ENCODE measurements at places on chromosomes 4 and X.

GRCh38 chr4:27910227-27910626 is 1049.6 kb downstream of the STIM2 start:
- H3K4me1 ChIP-seq, result no peaks in the 10 kb centered on the region
- no peak overlapping the region for H3K27ac ChIP-seq
- H3K27me3 ChIP-seq, result no peaks in the 10 kb centered on the region
- no peak for DNase-seq

- H3K4me1 ChIP-seq, result no peaks in the 10 kb centered on the region
- no peak for DNase-seq
- no peak overlapping the region for H3K4me3 ChIP-seq
- no peaks in the 10 kb centered on the region for H3K27me3 ChIP-seq
Measured at GRCh38 chr4:139709660-139710059, 44.0 kb downstream of the MGST2 start.

GRCh38 chr4:161647757-161648156 is 516.0 kb downstream of the FSTL5 start:
- no peak for DNase-seq
- no peak overlapping the region for H3K27ac ChIP-seq
- H3K27me3 ChIP-seq, result no peaks in the 10 kb centered on the region
- no peak overlapping the region for H3K4me3 ChIP-seq

- no peak for DNase-seq
- no peaks in the 10 kb centered on the region for H3K4me1 ChIP-seq
- H3K4me3 ChIP-seq, result no peak overlapping the region
- no peaks in the 10 kb centered on the region for H3K36me3 ChIP-seq
Measured at GRCh38 chrX:69556060-69557011, 52.2 kb downstream of the NALF2 start.

GRCh38 chr4:124902001-124902515 is 189.5 kb upstream of the ANKRD50 start:
- no peak overlapping the region for H3K4me3 ChIP-seq
- no peaks in the 10 kb centered on the region for H3K4me1 ChIP-seq
- H3K27ac ChIP-seq, result no peak overlapping the region
- H3K36me3 ChIP-seq, result no peaks in the 10 kb centered on the region
- H3K27me3 ChIP-seq, result no peaks in the 10 kb centered on the region

DNA sequence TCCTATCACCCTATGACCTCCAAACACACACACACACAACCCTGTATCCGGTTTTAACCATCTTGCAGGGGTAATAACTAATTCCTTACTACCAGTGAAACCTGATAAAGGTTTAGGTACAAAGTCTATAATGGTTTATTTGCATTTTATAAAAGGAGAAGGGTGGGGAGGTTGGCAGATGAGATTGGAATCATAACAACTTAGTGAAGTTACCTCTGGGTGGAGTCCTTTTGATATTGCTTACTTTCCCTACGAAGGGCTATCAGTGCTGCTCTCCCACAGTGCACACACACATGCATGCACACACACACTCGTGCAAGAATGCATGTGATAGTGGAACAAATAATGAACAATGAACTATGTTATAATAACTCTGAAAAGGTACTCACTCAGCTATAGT is 56.1 kb downstream of the CCSER1 start:
- no peaks in the 10 kb centered on the region for H3K36me3 ChIP-seq
- DNase-seq, result no peak
- H3K27ac ChIP-seq, result no peak overlapping the region
- no peaks in the 10 kb centered on the region for H3K4me1 ChIP-seq
- no peak overlapping the region for H3K4me3 ChIP-seq
- H3K27me3 ChIP-seq, result no peaks in the 10 kb centered on the region

- H3K36me3 ChIP-seq, result no peaks in the 10 kb centered on the region
- no peaks in the 10 kb centered on the region for H3K4me1 ChIP-seq
- no peak overlapping the region for H3K27ac ChIP-seq
- no peak overlapping the region for H3K4me3 ChIP-seq
- no peak for DNase-seq
Measured at GRCh38 chr4:128483816-128484215, 196.2 kb upstream of the PGRMC2 start.

- H3K4me1 ChIP-seq, result no peaks in the 10 kb centered on the region
- no peaks in the 10 kb centered on the region for H3K36me3 ChIP-seq
- no peak overlapping the region for H3K27ac ChIP-seq
Measured at GRCh38 chr4:153799694-153800074, 10.8 kb upstream of the SFRP2 start.

DNA sequence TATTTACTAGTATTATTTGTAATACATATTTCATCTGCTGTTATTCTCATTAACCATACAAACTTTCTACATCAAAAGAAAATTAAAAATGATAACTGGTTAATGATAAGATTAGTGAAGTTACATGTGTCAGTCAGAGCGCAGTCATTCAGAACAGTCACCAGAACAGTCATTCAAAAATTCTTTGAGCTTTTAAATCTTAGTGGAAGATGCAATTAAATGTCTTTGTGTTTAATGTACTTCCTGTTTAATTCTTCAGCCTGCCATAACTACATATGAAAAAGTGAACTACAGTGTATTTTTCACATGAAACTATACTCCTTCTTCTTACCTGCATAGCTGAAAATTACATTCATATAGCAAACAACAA is 179.7 kb upstream of the NDST4 start:
- no peaks in the 10 kb centered on the region for H3K4me1 ChIP-seq
- DNase-seq, result no peak
- no peak overlapping the region for H3K4me3 ChIP-seq
- H3K27ac ChIP-seq, result no peak overlapping the region
- no peaks in the 10 kb centered on the region for H3K36me3 ChIP-seq

DNA sequence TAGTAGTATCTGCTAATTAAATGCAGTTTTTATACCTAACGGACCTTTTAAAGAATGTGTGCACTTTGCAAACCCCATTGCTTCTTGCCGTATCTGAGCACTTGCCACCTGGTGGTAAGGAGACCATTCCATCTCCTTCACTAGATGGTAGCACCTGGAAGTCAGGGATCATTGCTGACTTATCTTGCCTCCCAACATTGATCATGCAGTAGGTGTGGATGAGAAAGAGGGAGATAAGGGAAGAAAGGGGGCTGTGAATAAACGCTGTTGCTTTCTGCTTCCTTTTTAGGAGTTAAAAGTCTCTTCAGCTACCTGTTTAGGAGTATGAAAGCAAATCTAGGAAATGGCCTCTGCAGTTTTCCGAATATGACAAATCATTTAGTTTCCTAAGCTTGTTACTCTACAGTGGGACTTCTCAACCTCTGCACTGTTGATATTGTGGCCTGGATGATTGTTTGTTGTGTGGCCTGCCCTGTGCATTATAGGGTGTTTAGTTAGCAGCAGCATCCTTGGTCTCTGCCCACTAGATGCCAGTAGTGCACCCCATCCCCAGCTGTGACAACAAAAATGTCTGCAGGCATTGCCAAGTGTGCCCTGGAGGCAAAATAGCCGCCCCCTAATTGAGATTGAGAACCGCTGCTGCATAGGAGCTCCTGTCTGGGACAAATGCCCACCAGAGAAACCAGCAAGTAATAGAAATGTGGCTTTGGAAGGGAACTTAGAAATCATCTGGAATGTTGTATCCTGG is 38.8 kb downstream of the GAB1 start:
- peaks cover 3% of the 10 kb centered on the region for H3K27me3 ChIP-seq
- H3K36me3 ChIP-seq, result no peaks in the 10 kb centered on the region
- no peak overlapping the region for H3K27ac ChIP-seq
- DNase-seq, result peak; percentile 23

GRCh38 chr4:151219948-151220347 is 57.0 kb upstream of the PRSS48 start:
- H3K4me1 ChIP-seq, result no peaks in the 10 kb centered on the region
- H3K27me3 ChIP-seq, result peaks cover 25% of the 10 kb centered on the region
- DNase-seq, result no peak
- H3K4me3 ChIP-seq, result no peak overlapping the region

DNA sequence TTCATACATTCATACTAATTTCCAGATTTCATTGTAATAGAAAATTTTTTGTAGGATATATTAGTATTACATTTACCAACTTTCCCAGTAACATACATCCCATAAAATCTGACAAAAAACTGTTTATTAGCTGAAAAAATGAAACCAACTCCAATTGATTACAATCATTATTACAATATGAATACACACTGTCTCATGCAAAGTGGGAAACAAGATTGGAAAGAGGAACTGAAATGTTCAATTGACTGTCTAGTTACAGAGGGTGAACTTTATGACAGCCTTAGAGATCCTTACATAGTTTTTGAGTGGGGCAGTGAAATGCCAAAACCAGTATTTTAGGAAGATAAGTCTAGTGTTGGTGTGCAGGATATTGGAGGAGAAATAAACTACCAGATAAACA is 2.3 kb upstream of the AMBN start:
- H3K4me1 ChIP-seq, result no peaks in the 10 kb centered on the region
- no peak overlapping the region for H3K27ac ChIP-seq
- no peaks in the 10 kb centered on the region for H3K36me3 ChIP-seq
- no peak for DNase-seq
- H3K27me3 ChIP-seq, result no peaks in the 10 kb centered on the region

All from activated CD8-positive, alpha-beta T cell treated with anti-CD3 and anti-CD28 coated beads for 36 hours (primary cell).